ENCODE measurements at places on chromosomes 5 and 9. TPM values are rescaled to one million over a fixed set of nuclear protein-coding genes. Genes with fewer than 3 reads are reported as not detected.
A peak's percentile ranks its signal among the peaks of the same experiment; 100 is the strongest.

- H3K4me3 ChIP-seq, result no peak overlapping the region
Measured at GRCh38 chr9:104238668-104239067, 144.6 kb downstream of the SMC2 start.

GRCh38 chr9:2936221-2936620 lies 92.3 kb upstream of the PUM3 start:
- DNase-seq, result no peak
- no peaks in the 10 kb centered on the region for H3K27me3 ChIP-seq
- no peaks in the 10 kb centered on the region for H3K4me1 ChIP-seq
- no peak overlapping the region for H3K27ac ChIP-seq
- no peak overlapping the region for H3K4me3 ChIP-seq

GRCh38 chr5:103523319-103523718 lies 39.3 kb downstream of the NUDT12 start:
- peak; percentile 78 for DNase-seq
- H3K36me3 ChIP-seq, result no peaks in the 10 kb centered on the region
- no peak overlapping the region for H3K4me3 ChIP-seq

- no peaks in the 10 kb centered on the region for H3K27me3 ChIP-seq
- H3K27ac ChIP-seq, result no peak overlapping the region
- no peaks in the 10 kb centered on the region for H3K4me1 ChIP-seq
- H3K36me3 ChIP-seq, result no peaks in the 10 kb centered on the region
- DNase-seq, result no peak
Measured at GRCh38 chr5:145723516-145723915, 111.6 kb downstream of the PRELID2 start.

DNA sequence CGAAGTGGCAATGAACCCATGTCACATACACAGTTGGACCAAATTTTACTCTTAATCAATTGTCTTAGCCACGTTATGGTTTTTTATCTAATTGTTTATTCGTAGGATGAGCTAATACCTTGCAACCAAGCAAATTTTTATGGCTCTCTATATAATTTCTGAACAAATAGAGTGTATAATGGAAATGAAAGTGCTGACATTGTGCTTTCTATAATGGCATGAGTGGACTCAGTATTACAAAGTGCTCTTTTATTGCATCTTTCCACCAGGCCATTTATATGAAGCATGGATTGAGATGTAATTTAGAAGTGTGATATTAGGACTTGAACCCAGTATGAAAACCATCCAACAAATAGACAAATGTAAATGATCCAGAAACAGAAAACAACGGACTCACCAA lies 1096.0 kb downstream of the DTWD2 start:
- H3K4me3 ChIP-seq, result no peak overlapping the region
- no peaks in the 10 kb centered on the region for H3K27me3 ChIP-seq
- no peak overlapping the region for H3K27ac ChIP-seq

- H3K27me3 ChIP-seq, result no peaks in the 10 kb centered on the region
- H3K27ac ChIP-seq, result no peak overlapping the region
- no peaks in the 10 kb centered on the region for H3K4me1 ChIP-seq
- no peaks in the 10 kb centered on the region for H3K36me3 ChIP-seq
Measured at GRCh38 chr9:100595391-100596199, 17.7 kb downstream of the CAVIN4 start.

Gene EGFLAM
- total RNA-seq, result not detected

DNA sequence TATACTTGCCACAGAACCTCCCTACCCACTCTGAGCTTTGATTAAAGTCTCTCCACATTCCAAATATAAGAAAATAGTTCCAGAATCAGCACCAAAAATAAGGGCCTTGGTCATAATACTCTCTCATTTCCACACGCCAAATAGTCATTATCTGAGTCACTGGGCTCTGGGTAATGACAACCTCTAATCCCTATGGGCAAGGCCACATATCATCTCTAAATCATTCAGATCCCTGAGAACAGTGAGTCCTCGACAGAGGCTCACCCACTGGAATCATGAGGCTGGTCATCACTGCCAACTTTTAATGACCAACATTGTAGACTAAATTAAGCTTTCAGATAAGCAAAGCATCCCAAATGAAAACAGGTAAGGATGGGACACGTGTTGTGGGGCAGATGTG lies 28.1 kb downstream of the FAM114A2 start:
- no peak for DNase-seq
- H3K4me3 ChIP-seq, result no peak overlapping the region

DNA sequence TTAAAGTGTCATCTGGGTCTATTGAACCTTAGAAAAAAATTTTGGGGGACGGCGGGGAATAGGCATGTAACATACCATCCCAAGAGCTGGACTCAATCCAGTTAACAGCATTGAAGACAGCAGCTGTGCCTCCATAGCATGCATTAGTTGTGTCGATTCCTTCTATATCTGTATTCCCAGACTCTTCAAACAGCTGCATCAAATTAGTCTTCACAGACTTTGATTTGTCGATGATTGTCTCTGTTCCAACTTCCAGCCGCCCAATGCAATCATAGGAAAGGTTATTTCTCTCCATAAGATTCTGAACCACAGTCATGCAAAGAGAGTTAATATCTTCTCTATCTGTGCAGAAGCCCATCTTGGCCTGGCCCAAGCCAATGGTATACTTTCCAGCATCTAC lies 14.8 kb downstream of the HMGCS1 start:
- H3K27me3 ChIP-seq, result no peaks in the 10 kb centered on the region
- no peak for DNase-seq
- H3K4me1 ChIP-seq, result no peaks in the 10 kb centered on the region
- peaks cover 22% of the 10 kb centered on the region for H3K36me3 ChIP-seq
- H3K27ac ChIP-seq, result no peak overlapping the region
- H3K4me3 ChIP-seq, result no peak overlapping the region

All from transverse colon (tissue), 4 donors.